ENCODE measurements at places on chromosomes 2 and 18.

- no peak for DNase-seq
Observed at GRCh38 chr18:21129566-21130216, 18.1 kb upstream of the ROCK1 start.

- DNase-seq = no peak
Observed at GRCh38 chr2:70664525-70664924, 103.5 kb downstream of the ADD2 start.

- no peak for DNase-seq
Observed at GRCh38 chr2:157746234-157746950, 117.7 kb upstream of the ACVR1C start.

DNA sequence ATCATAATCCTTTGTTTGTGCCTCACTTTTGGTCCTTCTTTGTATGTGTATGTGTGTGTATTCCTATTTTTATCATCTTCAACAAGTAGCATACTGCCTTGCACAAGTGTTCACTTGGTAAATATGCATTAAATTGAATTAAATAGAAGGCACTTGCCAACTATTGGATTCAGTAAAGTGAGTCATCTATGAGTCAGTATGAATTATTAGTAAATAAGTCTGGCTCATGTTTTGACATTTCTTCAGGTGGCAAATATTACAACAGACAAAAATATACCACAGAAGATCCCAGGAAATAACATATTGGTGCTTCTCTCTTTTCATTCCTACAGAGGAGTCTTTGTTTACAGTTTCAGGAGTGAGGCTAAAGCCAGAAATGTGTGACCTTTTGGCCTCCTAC is 84.1 kb downstream of the CDK15 start:
- no peak for DNase-seq

- DNase-seq = no peak
Observed at GRCh38 chr2:74531666-74532065, 1.9 kb downstream of the HTRA2 start.

DNA sequence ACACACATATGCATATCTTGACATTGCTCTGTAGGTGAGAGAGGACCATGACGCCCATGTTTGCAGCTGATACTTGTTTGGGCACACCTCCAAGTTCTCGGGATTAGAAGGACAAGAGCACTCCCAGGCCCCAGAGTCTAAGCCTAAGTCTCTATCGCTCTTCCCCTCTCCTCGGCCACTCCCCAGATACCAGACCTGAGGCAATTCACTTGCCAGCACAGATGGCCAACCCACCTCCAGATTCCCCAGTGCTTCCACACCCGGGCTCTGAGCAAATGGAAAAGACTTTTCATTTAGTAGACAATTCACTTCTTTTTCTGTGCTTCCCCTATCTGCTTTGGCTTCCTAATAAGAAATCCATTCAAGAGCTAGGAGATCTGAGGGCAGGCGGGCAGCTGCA is 32.9 kb downstream of the EHD3 start:
- DNase-seq = no peak

DNA sequence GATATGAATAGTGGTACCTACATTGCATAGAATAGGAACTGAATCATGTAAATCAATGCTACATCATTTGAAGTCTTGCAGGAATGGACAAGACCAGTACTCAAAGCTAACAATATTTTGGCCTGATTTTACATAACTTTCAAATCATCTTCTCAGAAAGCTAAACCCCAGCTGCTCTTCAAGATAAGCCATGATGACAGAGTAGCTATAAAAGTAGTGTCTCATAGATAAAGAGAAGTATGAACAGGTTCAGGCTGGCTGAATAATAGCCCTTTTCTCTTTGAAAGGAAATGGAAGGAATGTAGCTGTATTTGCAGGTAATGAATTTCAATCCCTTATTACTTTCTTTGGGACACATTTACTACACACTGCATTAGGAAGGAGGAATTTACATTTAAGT is 28.2 kb downstream of the TSPYL6 start:
- no peak for DNase-seq

- peak; percentile 11 for DNase-seq
Observed at GRCh38 chr2:149597668-149598326, 10.2 kb upstream of the MMADHC start.

DNA sequence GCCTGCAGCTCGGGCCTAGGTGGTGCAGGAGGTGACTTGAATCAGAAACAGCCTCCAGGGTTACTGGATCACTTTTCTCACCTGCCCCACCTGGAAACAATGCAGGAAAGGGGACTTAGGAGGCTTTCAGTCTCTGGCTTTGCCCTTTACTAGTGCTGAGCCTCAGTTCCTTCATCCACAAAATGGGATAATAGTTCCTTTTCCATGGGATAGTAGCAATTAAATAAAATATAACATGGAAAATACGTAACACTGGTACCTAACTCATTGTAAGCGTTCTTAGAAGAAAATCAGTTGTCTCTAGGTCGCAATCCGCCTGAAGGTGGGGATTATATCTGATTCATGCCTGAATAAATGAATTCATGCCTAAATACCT is 112.6 kb upstream of the STPG4 start:
- DNase-seq = no peak

- no peak for DNase-seq
Observed at GRCh38 chr2:133780099-133780996, 212.1 kb upstream of the NCKAP5 start.

DNA sequence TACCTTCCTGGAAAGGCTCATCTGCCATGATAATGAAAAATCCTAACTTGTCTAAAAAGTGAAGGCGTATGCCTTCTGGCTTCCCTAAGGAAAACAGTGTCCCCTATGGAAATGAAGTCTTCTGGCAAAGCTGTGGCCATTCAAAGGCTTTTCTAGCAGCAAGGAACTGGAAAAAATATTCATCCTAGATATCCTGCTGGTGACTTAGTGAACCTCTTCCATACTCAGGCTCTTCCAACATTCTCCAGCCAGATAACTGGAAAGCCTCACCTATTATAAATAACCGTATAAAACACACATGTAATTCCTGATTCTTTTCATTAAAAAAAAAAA is 84.7 kb downstream of the RBMS1 start:
- DNase-seq = no peak

DNA sequence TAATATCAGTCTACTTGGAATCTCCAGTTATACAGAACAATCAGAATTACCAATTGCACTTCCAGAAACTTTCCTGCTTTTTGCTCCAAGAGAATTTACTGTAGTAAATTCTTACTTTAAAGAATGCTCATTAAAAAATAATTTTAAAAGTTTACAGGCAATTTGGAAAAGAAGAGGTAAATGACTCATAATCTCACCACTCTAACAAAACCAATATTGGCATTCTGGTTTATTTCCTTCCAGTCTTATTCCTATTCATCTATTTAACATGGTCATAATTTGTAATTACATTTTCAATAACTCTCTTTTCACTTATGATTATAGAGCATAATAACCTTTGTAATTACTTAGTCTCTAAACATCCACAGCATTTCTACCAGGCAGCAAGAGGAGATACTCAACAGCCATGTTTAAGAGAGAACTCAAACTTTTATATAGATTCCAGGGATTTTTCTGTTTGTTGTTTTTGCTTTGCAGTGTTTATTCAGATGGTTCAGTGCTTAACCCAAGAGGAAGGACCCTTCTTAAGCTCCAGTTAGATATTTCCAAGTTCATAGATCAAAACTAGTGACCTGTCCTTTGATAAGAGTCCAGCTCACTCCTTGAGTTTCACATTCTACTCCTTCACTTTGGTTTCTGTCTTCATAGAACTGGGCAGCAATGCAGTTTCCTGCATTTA is 464.7 kb downstream of the TXNL1 start:
- DNase-seq = no peak

DNA sequence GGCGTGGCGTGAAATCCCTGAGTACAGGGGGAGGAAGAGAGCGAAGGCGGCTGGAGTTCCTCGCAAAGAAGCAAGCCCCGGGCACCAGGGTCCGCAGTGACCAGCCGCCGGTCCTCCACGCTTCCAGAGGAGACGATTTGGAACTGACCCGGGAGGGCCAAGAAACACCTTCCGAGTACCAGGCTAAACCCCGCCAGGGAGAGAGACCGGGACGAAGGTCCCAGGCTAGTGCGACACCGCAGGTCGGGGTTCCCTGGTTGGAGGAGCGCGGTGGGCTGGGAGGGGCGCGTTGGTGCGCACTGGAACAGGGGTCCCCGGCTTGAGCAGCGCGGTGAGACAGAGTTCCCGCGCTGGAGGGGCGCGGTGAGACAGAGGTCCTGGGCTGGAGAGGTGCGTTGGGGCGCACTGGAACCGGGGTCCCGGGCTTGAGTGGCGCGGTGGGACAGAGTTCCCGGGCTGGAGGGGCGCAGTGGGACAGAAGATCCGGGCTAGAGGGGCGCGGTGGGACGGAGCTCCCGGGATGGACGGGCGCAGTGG is 901 bp downstream of the WDFY1 start:
- DNase-seq = no peak

DNA sequence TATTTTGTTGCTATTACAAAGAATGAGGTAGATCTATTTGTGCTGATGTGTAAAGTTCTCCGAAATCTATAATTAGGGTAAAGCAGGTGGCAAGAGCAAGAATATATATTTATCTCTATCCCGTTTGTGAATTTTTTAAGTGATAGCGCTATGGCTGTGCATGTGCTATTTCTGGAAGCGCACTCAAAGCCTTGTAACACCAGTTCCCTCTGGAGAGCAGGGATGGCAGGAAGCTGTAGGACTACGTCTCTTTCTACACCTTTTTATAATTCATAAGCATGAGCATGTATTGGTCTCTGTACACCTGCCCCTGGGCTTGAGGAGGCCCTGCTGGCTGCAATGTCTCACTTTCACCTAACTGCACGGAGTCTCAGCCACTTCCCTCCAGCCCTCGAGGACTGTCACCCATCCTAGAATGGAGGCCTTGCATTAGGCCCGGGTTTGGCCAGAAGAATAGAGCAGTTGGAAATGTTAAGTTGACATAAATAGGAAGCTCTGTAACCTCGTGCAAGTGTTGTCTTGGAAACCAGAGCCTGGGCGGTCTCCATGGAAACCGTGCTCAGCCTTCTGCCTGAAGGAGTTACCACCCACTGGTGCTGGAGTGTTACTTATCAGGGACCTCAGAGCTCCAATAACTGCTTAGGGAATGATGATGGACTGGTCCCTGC is 20.9 kb downstream of the ITM2C start:
- DNase-seq = no peak

DNA sequence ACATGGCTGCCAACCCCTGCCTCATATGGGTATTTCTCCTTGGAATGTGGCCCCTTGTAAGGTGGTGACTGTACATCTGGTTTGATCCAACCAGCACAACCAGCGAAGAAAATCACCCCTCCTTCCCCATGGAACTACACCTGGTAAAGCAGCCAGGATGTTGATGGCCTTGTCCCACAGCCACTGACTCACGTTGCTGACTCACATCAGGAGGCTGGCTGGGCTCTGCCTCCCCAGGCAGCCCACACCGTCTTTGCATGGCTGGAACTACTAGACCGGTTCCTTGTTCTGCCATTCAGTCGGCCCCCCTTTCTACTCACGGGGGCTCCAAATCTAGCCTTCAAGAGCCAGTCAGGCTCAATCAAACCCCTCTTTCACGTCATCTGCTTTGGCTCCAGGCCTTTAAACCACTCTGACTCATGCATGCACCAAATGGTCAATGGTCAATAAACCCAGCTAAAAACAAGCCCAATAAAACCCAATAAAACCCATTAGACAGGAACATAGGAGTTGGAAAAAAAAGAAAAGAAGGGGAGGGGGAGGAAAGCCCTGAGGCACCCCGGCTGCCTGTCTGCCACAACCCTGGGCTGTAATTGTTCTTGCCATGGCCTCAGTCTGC is 114.8 kb downstream of the PLB1 start:
- DNase-seq = no peak

GRCh38 chr2:109318150-109318948 is 189.3 kb downstream of the SH3RF3 start:
- no peak for DNase-seq

DNA sequence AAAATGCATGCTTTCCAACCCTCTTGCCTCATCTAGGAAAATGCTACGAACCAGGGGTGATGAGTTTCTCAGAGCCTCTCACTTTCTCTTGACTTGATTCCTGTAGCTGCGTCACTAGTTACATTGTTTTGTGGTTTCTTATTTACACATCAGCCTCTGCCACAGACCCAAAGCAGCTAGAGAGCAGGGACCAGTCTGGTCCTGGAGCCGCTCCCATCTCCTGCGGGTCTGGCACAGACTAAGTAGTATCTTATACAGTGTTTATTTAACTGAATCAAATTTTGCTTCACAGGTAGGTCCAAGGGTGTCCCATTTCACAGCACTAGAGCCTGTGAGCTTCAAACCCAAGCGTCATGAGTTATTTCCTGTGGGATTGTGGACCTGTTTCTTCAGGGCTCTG is 310.5 kb downstream of the MYCN start:
- no peak for DNase-seq

DNA sequence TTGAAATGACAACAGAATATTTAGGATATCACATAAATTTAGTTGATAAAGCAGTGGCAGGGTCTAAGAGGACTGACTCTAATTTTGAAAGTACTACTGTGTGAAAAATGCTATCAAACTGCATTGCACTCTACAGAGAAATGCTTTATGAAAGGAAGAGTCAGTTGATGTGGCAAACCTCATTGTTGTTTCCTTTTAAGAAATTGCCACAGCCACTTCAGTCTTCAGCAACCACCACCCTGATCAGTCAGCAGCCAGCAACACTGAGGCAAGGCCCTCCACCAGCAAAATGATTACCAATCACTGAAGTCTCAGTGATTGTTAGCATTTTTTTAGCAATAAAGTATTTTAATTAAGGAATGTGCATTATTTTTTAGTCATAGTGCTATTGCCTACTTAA is 488.7 kb upstream of the SLC39A10 start:
- DNase-seq = no peak

DNA sequence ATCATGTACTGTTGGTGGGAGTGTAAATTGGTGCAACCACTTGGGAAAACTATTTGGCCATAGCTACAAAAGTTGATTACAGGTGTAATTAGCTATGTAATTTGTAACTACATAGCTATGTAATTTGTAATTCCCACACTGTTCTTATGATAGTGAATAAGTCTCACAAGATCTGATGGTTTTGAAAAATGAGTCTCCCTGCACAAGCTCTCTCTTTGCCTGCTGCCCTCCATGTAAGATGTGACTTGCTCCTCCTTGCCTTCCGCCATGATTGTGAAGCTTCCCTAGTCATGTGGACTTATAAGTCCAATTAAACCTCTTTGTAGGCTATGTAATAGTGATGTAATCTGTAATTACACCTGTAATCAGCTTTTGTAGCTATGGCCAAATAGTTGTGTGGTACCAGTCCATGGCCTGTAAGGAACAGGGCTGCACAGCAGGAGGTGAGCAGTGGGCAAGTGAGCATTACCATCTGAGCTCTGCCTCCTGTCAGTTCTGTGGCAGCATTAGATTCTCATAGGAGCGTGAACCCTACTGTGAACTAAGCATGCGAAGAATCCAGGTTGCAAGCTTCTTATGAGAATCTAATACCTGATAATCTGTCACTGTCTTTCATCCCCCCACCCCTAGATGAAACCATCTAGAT is 133.7 kb upstream of the COPS8 start:
- no peak for DNase-seq

DNA sequence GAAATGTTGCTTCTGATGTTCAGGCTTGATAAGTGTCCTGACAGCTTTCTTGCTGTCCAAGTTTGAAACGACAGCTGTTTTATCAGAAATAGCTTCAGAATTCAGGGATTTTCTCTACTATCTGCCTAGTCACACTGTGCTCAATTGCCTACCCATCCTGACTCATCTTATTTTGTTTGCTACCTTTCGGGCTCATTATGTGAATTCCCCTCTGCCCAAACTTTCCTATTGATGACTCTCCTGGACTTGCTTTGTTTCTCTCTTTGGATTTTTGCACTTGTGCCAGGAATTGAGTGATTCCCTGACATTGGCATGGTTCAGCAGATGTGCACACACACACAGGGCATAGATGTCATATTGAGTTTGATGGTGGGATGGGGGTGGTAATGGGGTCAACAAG is 1052.6 kb upstream of the PIK3C3 start:
- DNase-seq = no peak
